Renal cortex interstitium (tissue), 15 donors: ENCODE measurements at places on chromosomes 13 and 19.

DNA sequence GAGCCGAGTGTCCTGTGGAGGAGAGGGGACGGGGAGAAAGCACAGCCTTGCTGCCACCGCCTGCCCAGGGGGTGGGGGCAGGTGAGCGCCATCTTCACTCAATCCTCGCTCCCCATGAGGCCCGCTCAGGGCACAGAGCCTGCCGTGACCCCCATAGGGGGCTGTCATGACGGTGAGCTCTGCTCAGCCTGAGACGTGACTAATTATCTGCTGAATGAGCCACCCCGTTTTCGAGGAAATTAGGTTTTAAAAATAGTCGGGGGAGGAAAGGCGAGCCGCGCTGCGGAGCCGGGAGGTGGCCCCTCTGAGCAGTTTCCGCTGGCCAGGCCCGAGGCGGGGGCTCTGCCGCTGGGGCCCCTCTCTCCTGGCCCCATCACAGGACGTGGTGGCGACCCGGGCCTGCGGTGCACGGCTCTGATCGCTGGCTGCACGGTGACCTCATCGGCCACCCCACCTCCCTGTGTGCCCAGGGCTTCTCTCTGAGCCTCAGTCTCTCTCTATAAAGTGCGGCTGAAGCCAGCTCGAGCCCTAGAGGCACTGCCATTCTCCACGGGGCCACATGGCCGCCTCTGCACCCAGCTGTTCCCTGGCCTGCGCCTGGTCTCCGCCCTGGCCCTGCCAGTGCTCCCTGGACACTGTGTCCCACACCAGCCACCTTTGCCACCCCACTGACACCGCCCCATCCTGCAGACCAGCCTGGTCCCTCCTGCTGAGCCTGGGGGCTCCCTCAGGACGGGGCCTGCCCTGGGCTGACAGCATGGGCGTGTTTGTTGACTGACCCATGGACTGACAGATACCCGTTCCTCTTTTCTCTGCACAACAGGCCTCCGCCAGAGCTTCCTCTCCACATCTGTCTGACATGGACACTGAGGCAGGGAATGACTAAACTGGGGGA is 28.3 kb downstream of the PIP5K1C start:
- DNase-seq, result no peak

- DNase-seq, result no peak
These were observed 74.9 kb downstream of the WTIP start for GRCh38 chr19:34556488-34556887.

DNA sequence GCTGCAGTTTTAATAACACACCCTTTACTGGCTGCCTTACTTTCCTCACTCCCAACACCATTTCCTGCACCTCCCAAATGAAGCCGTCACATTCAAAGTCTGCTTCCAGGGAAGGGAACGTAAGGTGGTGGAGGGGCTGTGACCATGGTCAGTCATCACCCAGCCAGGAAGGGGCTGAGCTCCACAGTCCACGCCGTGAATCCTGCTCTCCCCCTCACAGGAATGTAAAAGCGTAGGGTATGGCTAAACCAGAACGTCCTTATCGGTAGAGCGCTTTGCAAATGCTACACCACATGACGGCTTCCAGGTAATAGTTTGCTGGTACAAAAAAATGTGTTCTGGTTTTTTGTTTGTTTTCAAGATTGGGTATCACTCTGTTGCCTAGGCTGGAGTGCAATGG is 7.0 kb downstream of the NUMBL start:
- DNase-seq, result no peak

DNA sequence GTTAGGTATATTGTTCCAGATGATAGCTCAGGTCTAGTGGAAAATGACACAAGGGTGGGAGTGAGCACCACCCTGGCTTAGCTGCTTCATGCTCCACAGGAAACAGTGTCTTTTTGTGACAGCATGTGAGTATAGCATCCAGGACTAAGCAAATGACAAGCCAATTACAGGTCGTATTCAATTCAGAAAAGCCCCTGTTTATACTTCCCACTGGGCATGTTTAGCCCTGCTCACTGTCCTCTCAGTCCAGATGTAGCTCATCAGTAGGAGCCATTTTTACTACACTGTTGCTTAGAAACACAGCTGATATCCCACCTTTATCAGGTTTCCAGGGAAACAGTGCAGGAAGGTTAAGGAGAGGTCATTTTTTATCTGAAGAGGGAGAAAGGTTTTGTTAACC is 8.0 kb downstream of the ABHD13 start:
- DNase-seq, result no peak

- no peak for DNase-seq
These were observed 64.5 kb downstream of the RAP2A start for GRCh38 chr13:97498419-97498818.

DNA sequence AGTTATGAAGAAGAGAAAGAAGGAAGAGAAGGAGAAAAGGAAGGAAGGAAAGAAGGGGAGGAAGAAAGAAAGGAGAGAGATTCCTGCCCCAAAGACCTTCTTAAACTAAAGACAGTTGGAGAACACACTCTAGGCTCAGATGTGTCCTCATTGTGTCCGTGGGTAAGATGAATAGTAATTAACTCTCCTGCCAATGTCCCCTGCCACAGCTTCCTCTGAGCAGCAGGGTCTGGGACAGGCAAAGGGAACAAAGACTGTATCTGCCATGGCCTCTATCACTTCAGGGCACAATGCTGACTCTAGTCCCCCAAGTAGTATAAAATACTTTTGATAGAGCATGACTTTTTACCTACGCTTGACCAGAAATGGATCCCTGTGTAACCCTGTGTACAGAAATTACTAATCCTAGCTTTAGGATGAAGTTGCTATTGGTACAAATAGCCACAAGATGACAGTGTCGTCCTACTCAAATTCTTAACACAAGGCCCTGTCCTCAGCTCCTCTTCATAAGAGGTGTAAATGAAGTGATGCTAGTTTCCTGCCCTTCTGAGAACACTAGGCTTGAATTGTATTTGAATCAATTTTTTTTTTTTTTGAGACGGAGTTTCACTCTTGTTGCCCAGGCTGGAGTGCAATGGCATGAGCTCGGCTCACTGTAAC is 186.2 kb upstream of the GPR12 start:
- DNase-seq, result no peak

GRCh38 chr13:95222733-95223018 is 78.6 kb downstream of the ABCC4 start:
- DNase-seq, result no peak

GRCh38 chr13:109476001-109476400 is 310.4 kb downstream of the IRS2 start:
- DNase-seq, result no peak

DNA sequence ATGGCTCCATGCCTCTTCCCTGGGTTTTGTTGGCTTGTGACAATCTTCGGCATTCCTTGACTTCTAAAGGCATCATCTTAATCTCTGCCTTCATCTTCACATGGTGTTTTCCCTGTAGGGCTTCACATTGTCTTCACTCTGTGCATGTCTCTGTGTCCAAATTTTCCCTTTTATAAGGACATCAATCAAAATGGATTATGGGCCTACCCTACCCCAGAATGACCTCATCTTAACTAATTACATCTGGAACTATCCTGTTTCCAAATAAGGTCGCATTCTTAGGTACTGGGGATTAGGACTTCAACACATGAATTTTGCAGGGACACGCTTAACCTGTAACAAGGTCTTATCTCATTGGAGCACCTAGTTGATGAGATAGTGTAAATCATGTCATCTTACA is 290.3 kb upstream of the KLF12 start:
- DNase-seq, result no peak

DNA sequence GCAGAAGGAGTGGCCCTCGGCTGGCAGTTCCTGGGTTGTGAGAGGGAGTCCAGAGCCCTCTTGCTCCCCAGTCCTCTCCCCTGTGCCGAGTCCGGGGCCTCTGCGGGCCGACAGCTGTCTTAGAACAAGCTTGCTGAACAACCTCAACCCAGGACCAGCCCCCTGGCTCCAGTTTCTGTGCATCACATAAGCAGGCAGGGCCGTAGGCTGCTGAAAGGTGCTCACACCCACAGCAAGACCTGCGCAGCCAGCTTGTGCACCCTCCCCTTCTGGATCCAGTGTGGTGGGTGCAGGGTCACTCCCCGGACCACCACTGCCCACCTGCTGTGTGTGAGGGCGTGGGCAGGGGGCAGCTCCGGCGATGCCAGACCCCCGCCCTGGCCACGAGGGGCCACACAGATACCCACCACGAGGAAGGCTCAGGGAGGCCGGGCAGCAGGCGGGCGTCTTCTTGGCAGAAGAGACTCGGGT is 25.2 kb upstream of the F7 start:
- no peak for DNase-seq

DNA sequence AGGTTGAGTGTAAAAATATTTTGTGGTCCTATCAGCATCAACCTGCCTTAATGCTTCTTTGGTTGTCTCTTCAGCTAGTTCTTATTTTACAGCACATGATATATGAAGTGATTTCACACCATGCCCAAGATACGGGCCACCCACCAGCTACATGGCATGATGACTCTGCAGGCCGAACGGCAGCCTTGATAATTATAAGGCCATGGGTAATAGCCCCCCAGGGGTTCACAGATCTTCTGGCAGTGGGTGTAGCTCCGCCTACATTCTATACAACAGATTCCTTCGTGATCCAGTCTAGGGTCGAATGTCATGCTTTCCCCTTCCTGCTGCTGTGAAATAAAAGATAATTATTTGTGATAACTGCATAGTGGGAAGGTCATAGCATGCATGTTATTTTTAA is 36.1 kb downstream of the CNMD start:
- no peak for DNase-seq

- no peak for DNase-seq
These were observed 133.6 kb downstream of the KDM4B start for GRCh38 chr19:5102520-5102919.

DNA sequence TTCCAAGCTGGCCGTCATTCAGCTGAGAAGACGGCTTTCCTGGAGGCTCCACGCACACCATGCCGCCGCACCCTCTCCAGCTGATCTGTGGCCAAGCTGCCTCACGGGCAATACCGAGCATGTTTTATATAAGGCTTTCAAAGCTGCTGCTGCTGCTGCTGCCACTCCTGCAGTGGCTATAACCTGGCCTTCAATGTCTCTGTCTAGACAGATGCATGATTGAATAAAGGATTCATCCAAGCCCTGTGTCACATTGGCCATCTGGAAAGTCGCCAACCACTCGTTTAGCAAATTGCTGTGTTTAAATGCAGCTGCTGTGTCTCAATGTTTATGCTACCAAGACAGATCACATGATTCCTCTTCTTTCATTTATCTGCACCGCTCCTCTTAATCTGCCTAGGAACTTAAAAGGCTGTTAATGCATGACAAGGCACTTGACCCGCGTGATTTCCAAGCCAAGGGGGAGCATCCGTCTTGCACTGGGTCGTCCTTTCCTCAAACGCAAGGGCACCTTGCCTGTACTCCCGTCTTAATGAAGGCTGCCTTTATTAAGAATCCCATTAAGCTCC is 114.3 kb downstream of the TEX26 start:
- DNase-seq, result peak; percentile 58

DNA sequence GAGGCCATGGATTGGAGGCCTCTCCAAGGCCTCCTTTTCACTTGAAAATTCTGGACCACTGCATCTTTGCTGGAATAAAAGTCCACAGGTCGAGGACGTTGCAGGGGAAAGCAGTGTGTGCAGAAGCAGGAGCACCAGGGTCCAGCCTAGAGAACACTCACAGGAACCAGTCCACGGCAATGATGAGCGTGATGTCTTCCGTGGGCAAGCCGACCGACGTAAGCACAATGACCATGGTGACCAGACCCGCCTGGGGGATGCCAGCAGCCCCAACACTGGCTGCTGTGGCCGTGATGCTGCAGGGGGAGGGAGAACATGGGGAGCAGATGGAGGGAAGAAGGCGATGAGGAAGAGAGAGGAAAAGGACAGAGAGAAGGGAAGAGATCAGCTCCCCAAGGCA is 11.5 kb downstream of the OR7C2 start:
- DNase-seq, result no peak

DNA sequence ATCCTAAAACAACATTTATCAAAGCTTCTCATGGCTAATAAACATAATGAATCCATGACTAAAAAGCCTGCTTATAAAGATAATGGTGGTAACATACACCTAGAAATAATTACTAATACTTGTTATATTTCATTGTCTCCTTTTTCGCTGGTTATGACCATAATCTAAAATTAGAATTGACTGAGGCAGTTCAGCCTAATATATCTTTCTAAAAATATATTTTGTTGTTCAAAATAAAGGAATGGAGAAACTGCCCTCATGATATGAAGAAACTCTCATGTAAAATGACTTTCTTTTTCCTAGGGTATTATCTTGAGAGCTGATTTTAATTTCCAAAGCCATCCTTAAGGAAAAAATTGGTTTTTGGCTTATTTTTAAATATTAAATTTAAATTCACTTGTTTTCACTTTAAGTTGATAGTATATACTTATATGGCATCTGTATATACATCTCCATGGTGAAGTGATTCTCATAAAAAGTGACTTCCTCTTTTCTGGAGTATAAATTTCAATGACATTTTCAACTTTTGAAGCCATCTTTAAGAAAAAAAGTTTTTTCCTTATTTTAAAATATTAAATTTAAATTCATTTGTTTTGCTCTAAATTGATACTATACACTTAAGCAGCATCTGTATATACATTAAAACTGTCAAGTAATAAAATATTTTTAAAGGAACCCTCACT is 204.6 kb downstream of the VWA8 start:
- DNase-seq, result no peak

DNA sequence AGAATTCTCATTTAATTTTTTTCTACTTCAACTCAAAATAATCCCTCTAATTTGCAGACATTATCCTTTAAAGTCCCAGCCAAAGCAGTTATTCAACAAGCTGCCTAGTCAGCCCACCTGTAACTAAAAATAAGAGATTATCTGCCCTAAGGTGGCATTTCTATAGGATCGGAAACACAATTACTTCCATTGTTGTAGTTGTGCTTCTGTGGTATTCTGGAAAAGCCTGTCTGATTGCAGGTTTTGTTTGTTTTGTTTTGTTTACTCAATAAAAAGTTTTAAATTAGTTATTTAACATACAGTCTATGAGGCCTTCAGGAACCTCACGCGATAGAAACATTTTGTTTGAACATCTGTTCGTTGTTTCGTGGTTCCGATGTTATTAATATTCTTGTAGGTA is 101.0 kb downstream of the ZIC5 start:
- DNase-seq, result no peak

- DNase-seq, result no peak
These were observed 1416.5 kb upstream of the SPRY2 start for GRCh38 chr13:81757348-81757970.

DNA sequence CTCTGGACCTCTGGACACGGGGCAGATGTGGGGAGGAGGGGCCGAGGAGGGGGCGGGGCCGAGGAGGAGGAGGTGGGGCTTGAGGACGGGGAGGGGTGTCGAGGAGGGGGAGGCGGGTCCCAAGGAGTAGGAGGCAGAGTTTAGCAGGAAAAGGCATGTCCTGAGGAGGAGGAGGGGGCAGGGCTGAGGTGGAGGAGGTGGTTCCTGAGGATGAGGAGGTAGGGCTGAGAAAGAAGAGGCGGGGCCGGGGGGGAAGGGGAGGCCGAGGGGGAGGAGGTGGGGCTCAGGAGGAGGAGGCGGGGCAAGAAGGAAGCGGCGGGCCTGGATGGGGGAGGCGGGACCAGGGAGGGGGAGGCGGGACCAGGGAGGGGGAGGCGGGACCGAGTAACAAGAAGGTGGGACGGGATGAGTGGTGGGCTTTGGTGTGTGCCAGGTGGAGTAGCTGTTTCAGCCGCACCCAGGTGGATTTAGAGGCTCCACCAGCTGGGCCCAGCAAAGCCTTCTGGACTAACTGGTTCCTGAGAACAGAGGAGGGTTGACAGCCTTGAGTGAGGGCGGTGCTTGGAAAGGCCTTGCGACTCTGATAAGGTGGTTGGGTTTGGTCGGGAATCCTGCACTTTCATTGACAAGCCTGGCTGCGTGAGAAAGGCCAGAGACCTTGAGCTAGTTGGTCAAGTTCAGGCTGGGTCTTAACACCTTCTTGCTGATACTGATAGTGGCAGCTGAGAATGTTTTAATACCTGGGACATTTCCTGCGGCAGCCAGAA is 7.7 kb downstream of the TECR start:
- DNase-seq, result peak; percentile 57
